Glutamatergic neuron (in vitro differentiated cells): ENCODE measurements at places on chromosomes 12 and 14.

DNA sequence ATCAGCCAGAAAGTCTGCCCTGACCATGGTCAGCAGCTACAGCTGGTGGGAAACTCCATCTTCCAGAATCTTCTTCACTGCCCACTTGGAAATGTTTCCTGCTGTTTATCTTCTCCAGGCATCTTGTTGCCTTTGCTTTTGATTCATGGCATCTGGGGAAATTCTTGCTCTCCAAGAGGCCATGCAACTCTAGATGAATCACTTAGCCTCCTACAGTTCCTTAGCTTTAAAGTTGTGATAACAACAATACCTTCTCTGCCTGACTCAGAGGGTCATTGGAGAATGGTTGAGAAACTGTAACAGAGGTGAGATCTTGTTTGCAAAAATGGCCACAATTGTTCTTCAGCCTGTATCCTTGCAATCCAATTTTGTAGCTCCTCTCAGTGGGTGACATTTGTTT lies 121.0 kb upstream of the VRK1 start:
- DNase-seq, result no peak

- no peak for DNase-seq
Measured at GRCh38 chr14:101562659-101563351, 1.5 kb downstream of the DIO3 start.

- no peak for DNase-seq
Measured at GRCh38 chr14:68283378-68284123, 464.0 kb downstream of the RAD51B start.

- DNase-seq, result no peak
Measured at GRCh38 chr12:102652645-102653313, 172.4 kb upstream of the IGF1 start.

DNA sequence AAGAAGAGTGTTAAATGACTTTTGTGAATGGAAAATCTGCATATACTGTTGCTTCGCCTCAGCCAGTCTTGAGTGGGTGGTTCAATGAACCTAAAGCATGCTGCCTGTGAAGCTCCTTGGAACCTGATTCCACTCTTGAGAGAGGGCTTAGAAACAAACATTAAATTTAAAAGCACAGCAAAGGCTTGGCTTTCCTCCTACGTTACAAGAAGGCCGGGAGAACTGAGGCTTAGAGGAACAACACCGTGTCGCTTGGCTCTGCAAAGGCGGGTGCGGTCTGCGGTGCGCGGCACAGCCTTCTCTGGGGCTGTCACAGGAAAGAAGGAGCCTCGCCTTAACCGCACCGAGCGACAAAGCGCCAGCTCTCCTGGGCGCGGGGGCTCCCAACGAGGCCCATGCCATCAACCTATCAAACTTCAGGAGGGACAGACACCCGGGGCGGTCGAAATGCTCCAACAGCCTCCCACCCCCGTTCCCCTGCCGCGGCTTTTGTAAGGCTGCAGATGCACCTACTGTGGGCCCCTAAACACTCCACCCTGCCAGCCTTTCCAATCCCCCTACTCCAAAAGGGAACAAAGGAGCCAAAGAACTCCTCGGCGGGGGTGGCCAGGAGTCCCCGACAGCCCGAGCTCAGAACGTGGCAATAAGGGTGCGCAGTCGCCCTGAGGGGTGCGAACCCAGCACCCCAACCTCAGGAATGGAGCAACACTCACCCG lies 729 bp downstream of the OSBPL8 start:
- peak; percentile 66 for DNase-seq

DNA sequence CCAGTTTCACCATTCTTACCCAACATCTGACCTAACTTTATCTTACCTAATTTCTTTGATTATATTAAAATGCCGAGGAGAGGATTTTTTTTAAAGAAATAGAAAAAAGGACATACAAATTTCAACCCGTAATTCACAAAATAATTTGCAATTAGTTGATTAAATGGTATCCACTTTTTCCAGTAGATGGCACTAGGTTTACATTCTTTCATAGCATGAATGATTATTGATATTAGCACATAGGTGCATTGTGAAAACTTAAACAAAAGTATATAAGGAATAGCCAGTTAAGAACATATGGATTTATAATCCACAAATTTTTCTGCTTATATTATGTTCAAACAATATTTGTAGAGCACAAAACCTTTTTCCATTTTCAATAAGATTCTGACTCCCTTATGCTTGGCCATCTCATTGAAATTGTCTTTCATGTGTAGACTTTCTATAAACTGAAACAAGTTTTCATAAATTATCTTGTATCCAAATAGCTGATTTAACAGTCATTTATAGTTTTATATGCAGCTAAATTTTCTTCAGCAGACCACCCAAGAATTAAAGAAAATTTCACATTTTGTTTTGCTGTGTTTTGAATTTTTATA lies 35.3 kb downstream of the MSRB3 start:
- DNase-seq, result no peak

DNA sequence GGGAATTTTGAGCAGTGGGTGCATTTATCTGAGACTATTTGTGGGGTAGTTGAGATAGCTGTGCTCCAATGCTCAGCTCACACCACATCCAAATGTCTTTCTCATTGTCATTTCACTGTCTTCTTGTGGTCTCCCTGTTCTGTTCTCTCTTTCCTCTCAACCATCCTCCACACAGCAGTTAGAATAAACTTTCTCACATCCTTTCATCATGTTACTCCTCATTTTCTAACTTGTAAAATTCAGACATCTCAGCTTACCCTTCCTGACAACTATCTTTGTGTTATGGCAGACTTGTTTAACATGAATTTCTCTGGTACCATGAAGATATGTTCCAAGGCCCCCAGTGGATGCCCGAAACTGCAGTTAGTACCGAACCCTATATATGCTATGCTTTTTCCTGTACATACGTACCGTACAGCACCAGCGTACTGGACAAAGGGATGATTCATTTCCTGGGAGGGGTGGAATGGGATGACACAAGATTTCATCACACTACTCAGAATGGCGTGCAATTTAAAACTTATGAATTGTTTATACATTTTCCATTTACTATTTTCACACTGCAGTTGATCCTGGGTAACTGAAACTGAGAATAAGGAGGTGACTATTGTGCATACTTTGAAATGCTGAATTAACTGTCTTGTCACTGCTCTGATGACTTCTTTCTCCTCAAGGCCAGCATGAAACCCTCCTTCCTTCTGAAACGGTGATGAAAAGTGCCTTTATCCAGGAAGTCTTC lies 177.1 kb upstream of the SLC38A2 start:
- no peak for DNase-seq

- DNase-seq, result no peak
Measured at GRCh38 chr14:64654901-64655300, 49.3 kb upstream of the PLEKHG3 start.

DNA sequence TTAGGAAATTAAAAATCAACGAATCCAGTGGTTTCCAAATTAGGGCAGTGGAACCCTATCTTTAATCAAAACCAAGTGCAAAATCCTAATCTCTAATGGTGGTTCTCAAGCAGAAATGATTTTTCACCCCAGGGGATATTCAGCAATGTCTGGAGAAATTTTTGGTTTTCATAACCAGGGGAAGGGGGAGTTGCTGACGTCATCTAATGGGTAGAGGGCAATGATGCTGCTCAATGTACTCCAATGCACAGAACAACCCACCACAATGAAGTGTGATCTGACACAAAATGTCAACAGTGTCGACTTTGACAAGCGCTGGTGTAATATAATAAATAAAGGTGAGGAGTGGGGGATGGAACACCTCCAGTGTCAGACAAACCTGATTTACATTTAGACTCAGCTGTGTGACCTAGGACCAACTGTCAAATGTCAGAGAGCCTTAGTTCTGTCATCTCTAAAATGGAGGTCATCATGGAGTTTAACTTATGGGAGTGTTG lies 81.5 kb downstream of the CMKLR1 start:
- no peak for DNase-seq

- peak; percentile 46 for DNase-seq
Measured at GRCh38 chr14:104681689-104682074, 7.7 kb upstream of the INF2 start.

DNA sequence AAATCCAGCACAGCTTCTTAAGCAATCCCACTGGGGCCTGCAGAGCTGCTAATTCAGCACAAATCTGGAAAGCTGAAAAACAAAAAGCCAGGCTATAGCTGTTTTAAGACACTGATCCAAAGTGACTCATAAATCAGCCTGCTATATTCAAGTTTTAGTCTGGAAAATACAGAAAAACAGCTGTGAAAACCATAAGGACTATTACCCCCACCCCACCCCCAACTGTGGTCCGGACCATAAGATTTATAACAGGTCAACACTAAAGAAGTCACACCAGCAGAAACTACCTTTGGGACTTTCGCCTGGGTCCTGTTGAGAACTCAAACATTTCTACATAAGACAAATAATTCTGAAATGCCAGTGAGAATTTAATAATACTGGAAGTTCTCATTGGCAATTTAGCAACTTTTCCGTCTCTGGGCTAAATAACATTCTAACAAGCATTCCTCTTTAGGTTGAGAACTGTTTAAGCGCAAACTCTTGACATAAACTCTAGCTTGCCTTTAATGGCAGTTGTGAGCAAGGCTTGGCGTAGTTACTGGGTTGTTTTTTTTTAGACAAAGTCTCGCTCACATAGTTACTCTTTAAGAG lies 3.3 kb downstream of the LRIG3 start:
- DNase-seq, result no peak

GRCh38 chr14:54730156-54730961 lies 163.4 kb downstream of the SAMD4A start:
- no peak for DNase-seq

- no peak for DNase-seq
Measured at GRCh38 chr14:77710364-77710763, 2.5 kb downstream of the SLIRP start.

GRCh38 chr12:52615912-52616311 lies 2.4 kb downstream of the KRT73 start:
- no peak for DNase-seq

DNA sequence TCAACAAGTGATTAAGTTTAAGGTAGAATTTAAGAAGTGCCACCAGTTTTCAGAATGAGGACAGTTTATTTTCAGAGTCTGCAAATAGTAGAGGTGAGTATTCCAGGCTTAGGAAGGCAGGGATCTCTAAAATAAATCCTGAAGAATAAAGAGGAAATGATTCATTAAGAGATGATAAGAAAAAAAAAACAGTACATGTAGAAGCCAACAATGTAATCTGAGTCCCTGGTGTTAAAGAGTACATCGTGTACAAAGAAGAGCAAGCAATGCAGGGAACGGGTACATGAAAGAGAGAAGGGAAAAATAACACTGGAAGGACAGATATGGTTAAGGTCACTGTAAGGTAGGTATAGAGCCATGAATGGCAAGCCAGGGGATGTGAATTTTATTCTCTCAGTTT lies 95.2 kb upstream of the FOXG1 start:
- no peak for DNase-seq

GRCh38 chr14:68687746-68688145 lies 105.1 kb downstream of the ZFP36L1 start:
- DNase-seq, result no peak

GRCh38 chr12:55720071-55720564 lies at the start of gene RDH5:
RDH5 (plus strand) TSS chr12:55720393; CDS start chr12:55721185, 792 bp downstream.
- DNase-seq, result no peak

- no peak for DNase-seq
Measured at GRCh38 chr14:41397926-41398325, 208.8 kb upstream of the LRFN5 start.

DNA sequence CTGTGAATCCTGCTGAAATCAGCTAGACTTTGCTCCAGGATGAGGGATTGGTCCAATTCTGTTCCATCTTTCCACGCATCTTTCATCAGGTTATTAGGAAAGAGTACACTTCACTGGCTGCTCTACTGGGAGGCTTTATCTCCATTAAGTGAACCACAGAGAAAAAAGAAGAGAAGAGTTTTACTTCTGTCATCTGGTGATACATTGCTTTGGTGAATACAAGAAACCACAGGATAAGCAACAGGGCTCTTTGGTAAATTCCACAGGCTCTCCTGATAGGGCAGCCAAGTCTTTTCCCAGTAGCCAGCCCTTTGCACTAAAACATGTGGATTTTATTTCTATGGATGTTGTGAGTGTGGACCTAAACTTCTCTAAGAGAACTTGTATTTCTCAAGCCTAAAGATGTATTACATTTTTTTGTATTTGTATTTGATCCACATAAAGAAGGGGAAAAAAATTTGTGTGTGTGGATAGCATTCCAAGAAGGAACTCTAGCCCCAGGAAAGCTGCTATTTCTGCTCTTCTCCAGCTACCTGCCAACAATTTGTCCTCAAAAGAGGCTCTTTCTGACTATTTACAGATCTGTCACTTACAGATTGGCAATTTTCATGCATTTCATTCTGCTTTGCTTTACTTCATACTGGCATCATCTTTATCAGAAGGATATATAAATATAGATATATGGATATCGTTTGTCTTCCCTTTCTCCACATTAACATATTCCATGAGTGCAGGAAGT lies 1117.6 kb upstream of the TMEM132C start:
- DNase-seq, result no peak

DNA sequence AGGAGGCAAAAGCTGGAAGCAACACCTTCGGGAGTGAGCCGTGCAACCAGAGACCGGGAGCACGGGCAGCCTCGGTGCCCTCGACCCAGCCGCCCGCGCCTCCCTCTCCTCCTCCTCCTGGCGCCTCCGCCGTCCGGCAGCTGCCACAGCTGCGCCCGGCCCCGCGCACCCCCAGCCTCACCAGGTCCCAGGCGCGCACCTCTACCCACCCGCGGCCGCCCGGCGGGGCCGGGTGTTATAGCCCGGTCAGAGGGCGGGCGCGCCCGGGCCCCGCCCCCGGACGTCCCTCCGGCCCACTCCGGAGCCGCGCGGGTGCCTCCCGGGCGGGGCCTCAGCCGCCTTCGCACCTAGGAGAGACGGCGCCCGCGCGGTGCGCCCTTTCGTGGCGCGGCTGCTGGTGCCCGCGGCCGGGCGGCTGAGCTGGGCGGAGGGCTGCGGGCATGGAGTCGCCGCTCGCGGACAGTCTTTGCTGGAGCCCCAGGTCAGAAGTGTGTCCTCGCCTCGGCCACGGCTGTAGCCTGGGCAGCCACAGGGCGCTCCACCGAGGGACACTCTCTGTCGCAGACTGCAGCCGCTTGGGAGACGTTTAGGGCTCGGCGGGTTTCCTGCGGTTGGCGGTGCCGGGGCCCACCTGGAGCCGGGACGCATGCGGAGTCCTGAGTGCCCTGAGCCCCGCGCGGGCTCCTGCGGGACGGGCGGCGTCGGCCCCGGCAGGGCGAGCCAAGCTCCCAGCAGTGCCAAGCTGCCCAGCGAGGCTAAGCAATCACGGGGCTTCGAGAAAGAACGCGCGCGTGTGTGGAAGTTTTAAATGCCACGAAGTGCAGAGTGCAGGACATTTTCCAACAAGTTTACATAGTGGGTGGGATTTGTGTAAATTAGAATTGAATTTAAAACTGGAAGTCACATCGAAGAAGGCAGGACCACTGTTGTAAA lies at the start of gene CPM:
TSS of gene CPM (minus strand) at position 211 of the 933 bp plus-strand sequence. CDS start 334 bp downstream, outside the sequence.
- peak; percentile 61 for DNase-seq

DNA sequence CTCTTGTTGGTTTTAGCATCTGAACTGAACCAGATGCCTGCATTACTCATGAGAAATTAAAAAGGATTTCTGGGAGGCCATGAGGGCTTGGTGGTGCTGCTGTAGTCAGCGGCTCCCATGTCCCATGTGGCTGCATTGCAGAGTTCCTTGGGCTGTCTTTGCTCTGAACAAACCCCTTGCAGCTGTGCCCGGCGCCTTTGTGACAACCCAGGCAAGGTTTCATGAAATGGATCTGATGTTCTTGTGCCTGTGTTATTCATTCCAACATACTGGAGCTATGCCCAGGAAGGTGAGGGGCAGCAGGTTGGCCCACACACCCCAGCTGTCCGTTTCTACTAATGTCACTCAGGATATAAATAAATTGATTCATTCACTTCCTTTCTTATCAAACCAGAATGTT lies 40.8 kb downstream of the TGFB3 start:
- DNase-seq, result peak; percentile 46
